ENCODE measurements at places on chromosomes 16 and 17. TPM values are rescaled to one million over a fixed set of nuclear protein-coding genes. Genes with fewer than 3 reads are reported as not detected.

The ODAD4 gene
- 0.76 TPM for total RNA-seq

DNA sequence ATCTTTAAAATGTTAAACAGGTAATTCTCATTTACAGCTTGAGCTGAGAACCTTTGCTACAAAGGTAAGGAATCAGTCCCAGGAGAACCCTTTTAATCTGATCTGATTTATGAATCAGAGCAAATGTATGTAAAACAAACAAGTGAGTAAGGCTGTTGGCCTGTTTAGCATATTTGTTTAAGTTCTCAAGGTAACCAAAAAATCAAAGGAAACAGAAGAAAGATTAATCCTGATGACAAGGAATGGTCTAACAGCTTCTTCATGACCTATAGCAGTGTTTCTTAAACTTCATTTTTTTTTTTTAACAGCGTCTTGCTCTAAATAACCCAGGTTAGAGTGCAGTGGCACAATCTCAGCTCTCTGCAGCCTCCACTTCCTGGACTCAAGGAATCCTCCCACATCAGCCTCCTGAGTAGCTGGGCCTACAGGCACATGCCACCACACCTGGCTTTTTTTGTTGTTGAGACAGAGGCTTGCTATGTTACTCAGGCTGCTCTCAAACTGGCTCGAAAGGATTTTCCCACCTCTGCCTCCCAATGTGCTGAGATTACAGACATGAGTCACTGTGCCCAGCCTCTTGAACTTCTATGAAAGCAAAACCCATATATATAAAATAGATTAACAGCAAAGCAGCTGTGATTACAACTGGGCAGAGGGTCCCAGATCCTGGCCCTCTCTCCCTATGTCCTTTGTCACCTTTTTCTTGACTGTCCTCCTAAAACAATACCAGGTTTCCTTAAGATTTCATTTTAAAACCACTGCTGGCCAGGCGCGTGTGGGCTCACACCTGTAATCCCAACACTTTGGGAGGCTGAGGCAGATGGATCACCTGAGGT is 5.1 kb upstream of the JPT1 start:
- DNase-seq = no peak

GRCh38 chr16:4783951-4784336 is 4.2 kb downstream of the SEPTIN12 start:
- no peak for DNase-seq

- DNase-seq = no peak
Observed at GRCh38 chr17:69769050-69769449, 306.0 kb upstream of the KCNJ16 start.

The WNT3 gene
- total RNA-seq = 1.0 TPM

- peak; percentile 80 for DNase-seq
Observed at GRCh38 chr17:10119203-10120108, 79.0 kb downstream of the GAS7 start.

The PRSS8 gene
- not detected for total RNA-seq

The CHST4 gene
- total RNA-seq = not detected

DNA sequence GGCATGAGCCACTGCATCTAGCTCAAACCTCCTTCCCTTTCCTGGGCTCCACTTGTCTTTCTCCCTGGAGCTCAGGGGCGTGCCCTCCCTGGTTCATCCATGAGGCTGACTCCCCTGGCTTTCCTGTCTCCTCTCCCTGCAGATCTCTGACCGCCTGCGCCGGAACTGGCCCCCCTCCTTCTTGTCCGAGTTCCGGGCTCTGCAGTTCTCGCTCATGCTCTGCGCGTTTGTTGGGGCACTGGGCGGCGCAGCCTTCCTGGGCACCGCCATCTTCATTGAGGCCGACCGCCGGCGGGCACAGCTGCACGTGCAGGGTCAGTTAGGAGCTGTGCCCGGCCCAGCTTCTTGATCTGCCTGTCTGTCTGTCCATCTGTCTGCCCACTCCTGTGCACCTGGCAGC is 1.2 kb upstream of the LAT start:
- no peak for DNase-seq

All from Right ventricle myocardium inferior (tissue), 1 donor.